Common myeloid progenitor, CD34-positive (primary cell): ENCODE measurements at places on chromosomes 3 and 15.
A peak's percentile ranks its signal among the peaks of the same experiment; 100 is the strongest.

- DNase-seq = no peak
These were observed 630.9 kb upstream of the AGTR1 start for GRCh38 chr3:148066802-148067201.

- no peak for DNase-seq
These were observed 8.6 kb downstream of the KLHL25 start for GRCh38 chr15:85785887-85786780.

- DNase-seq = peak; percentile 84
These were observed 124.6 kb downstream of the ARRDC4 start for GRCh38 chr15:98085003-98085639.

GRCh38 chr15:61115241-61115640, 113.9 kb downstream of the RORA start:
- no peak for DNase-seq

DNA sequence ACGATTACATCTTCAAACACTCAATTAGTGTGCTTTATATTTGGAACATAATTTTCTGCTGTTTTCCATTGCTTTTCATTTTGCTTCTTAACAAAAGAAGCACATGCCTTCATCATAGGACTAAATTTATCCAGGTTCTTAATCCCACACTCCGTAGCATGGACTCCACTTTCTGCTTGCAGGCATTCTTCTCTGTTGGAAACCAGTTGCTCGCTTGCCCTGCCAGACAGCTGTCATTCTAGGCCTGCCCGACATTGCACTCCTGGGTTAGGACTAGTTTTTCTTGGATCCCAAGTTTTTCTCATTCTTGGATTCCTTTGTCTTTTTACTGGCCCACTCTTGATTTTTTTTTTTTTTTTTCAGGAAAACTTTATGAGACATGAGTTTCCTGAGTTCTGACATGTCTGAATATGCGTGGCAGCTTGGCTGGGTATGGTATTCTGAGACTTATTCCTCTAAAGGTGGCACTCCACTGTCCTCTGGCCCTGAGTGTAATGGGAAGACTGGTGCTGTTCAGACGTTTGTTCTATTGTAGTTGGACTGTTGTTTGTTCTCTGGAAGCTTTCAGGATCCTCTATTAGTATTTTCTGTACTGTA, 6.3 kb upstream of the ATP1B3 start:
- no peak for DNase-seq

DNA sequence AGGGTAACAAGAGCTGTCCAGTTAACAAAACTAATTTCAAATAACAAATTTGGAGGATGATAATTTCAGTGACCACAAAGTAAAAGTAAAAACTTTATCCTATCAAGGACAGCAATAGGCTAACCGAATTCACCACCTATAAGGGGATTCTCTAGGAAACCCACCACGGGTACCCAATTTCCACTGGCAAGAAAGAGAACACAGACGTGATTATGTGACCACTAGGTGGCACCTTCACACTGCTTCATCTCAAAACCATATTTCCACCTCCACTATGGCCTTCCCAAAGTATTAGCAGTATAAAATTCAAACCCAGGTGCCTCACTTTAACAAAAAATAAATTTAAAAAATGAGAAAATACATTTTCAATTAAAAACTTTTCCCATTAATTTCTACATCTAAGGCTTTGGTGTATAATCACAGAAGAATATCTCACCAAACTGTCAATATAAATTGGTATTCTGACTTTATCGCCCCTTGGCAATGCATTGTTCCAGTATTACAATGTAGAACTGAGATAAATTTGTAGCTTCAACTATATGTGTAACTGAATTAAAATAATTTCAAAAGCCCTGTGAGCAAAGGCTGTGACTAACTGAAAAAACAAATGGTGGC, 96.5 kb downstream of the FSIP1 start:
- peak; percentile 57 for DNase-seq

DNA sequence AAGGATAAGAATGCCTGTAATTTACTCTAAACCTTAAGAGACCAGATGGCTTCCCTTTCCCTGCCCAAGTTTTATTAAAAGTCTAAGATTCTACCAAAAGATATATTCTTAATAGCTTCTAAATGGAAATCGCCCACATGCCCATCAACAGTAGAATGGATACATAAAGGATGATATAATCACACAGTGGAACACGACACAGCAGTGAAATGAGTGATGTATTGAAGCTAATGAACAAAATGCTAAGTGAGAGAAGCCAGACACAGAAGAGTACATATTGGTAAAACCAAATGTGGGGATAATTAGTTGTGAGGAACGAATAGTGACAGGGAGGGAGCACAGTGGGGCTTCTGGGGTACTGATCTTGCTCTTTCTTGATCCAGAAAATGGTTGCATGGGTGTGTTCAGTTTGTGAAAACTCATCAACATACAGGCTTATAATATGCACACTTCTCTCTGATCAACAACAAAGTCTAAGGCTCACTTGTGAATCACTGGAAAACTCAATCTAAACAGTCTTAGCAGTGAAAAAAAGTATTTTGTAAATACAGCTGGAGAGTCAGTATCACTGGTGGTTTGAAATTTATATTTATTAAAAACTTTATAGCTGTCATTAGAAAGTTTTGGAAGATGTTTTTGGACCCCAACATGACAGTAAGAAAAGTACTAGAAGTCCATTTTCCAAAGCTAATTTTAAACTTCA, 170.7 kb upstream of the FAM3D start:
- no peak for DNase-seq

DNA sequence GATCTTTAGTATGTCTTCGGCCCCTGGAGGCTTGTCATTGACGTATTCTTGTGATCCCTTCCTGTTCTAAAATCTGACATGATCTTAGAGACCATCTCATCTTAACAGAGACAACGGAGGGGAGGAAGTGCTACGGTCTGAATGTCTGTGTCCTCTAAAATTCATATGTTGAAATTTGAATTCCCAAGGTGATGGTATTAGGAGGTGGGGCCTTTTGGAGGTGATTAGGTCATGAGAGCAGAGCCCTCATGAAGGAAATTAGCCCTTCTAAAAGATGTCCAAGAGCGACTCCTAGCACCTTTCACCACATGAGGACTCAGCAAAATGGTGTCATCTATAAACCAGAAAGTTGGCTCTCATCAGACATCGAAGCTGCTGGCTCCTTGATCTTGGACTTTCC, 233.2 kb upstream of the CMC1 start:
- DNase-seq = no peak

- DNase-seq = no peak
These were observed 2.6 kb downstream of the ITGB5 start for GRCh38 chr3:124884474-124885101.

DNA sequence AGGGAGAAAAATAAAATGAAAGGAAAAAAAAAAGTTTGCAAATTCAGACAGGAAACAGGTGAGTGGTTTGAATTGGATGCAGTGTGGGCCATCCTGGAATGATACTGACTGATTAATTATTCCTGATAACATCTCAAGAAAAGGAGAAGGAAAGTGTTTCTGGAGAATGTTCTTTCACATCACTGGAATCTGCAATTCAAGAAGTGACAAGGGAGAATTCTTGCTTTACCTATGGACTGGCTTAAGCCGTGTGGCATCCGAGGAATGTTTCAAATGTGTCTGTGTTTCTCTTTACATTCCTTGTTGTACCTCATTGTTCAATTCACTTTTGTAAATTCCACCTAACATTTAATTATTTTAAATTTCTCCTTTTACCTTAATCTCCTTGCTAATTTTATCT, 465.0 kb downstream of the EPHB1 start:
- DNase-seq = no peak

DNA sequence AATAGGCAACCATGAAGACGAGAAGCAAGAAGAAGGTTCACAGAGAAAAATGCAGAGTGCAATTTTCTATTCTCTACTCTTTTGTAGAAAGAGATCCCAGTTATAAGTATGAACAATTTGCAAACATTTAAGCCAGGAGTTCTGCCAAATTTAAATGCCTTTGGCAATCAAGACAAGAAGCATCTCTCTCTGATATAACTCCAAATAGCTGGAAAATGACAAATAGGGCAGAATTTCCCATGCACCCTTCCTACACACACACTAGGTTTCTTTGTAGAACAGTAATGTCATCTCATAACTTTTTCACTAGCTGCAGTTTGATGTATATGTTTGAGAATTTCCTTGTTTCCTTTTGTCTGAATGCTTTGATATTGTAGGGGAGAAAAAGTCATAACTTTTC, 333.5 kb upstream of the AZI2 start:
- DNase-seq = no peak

- DNase-seq = no peak
These were observed 71.3 kb downstream of the RAB11A start for GRCh38 chr15:65940618-65940909.

DNA sequence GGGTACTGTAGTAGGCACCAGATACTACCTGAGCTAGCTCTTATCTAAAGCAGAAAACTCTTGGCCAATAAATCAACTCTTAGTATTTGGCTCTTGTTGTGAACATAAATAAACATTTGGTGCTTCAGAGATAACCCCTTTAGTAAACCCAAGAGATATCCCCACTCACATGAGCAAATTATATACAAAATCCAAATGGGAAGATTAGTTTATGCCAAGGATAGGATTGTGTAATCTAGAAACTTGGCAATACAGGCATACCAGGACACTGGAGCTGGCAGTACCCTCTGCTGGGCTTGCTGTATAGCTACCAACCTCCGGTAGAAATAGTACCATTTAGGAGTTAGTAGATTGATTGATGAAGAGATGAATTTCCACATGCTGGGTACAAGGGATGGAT, 127.0 kb downstream of the LIPC start:
- DNase-seq = no peak

- no peak for DNase-seq
These were observed 201.3 kb upstream of the PRICKLE2 start for GRCh38 chr3:64426551-64426950.

- DNase-seq = peak; percentile 29
These were observed 45.1 kb upstream of the PLXND1 start for GRCh38 chr3:129651435-129652202.

DNA sequence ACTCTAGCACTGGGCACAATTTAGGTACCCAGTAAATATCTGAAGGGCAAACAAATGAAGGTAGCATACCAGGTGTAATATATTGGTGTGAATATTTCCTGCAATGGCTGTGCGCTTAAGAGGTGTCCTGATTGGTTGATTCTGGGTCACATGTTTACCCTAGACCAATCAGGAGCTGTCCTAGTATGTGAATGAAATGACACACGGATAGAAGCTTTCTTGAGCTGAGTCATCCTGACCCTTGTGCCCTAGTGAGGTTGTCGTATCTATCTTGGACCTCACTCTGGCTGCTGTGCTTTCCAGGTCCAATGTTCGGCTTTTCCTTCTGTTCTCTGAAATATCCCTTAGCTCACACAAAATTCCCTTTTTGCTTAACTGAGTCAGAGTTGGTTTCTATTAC, 58.1 kb upstream of the FOXP1 start:
- no peak for DNase-seq

DNA sequence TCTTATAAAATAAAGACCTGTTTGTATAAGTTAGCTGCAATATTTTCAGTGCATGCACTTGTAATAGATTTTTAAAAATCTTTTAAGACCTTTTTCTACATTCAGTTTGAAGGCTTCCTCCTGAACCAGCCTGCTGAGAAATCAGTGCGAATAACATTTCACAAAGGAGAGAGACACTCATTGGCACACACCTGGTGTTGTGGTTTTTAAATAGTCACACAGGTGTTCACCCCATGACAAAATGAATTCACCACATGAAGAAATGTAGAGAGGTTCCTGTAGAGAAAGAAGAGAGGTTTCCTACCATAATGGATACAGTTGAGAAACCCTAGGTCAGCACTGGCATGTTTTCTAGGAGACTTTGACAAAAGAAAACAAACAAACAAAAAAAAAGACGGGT, 237.3 kb downstream of the CNTN6 start:
- no peak for DNase-seq

- DNase-seq = no peak
These were observed 33.1 kb downstream of the PRR20G start for GRCh38 chr3:127254730-127255129.

- no peak for DNase-seq
These were observed 12.4 kb downstream of the POPDC2 start for GRCh38 chr3:119647843-119648575.

DNA sequence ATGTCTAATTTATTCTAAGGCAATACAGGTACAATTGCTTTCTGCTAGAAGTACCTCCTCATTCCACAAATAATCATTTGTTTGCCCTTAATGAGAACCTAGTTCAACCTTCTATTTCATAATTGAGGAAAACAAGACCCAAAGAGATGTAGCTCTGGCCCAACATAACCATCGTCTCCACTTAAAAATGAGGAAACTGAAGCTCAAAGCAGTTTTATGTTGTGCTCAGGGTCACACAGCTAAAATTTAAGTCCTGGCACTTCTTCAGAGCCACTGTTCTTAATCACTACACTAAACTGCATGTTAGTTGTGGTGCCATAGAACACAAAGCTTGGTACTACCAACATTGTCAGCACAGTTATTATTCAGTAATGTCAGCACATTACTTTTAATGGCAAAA, 108.0 kb downstream of the SERPINI1 start:
- DNase-seq = peak; percentile 57

DNA sequence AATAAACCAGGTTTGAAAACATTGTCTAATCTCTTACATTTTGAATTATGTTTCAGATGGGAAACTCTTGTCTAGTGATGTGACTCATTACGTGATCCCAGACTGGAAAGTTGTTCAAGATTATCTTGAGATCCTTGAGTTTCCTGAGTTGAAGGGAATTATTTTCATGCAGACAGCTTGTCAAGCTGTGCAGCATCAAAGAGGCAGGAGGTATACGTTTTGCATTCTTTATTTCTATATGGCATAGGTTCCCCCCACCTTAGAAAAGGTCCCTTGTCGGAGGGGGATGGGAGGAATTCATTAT, 1.5 kb downstream of the DIS3L start:
- no peak for DNase-seq

DNA sequence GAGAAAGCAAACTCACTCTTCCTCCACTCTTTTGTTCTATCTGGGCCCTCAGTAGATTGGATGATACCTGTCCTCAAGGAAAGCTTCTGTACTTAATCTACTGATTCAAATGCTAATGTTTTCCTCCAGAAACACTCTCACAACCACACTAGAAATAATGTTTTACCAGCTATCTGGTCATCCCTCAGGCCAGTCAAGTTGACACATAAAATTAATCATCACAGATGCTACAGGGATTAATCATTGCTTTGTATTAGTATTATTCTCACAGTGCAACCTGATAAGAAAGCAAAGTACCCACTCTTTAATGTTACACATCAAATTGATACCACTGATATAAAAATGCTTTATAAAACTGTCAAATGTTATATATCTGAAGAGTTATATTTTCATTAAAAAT, 52.9 kb upstream of the ARL6 start:
- DNase-seq = no peak

DNA sequence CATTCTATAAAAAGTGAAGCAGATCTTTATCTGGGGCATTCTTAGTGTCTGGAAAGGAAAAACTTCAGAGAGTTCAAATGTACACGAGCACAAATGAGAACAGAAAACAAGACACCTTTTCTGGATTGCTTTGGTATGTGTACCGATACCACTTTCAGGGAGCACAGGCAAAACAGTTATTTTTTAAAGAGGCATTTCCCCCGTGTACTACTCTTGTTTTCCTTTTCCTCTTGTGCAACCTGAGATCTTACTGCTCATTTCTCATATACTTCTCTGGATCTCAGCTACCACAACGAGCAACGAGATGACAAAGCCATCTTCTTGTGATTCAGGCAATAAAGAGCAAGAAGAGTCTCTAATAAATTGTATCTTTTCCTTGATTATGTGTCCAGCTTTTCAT, 463.6 kb downstream of the SHQ1 start:
- DNase-seq = peak; percentile 38
